Neuronal stem cell (in vitro differentiated cells): ENCODE measurements at places on chromosomes 4 and X.

DNA sequence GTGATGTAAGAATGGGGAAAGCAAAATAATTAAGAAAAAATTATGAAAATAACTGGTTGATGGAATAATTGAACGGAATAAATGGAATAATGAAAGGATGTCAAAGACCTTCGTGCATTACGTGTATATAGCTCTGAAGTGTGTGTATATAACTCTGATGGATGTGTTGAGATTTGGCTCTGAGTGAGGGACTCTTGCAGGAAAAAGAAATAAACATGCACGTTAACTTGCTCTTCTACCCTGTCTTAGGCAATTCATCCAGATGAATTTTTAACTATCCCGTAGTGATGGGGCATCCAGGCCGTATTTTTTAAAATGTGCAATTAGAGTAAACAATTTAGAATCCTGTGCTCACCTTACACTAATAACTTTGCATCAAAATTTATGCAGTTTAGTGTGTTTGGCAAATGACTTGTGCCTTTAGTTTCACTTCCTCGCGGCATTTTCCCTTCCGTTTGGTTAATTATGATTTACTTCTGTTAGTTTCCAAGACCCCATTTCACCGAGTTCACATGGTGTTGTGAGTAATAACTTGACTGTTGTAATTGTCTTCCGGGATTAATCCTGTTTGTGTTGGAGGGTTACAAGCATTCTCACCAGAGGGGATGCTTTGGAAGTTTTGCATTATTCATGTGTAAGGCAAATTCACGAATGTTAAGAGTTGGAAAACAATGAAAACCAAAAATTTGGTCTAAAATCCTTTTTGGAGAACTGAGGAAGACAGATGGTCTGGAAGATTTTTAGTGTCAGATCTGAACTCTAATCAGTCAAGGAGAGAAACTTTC lies 256.5 kb upstream of the FAT1 start:
- DNase-seq, result no peak

GRCh38 chrX:119690921-119691716 lies 1.8 kb downstream of the SEPTIN6 start:
- no peak for DNase-seq

DNA sequence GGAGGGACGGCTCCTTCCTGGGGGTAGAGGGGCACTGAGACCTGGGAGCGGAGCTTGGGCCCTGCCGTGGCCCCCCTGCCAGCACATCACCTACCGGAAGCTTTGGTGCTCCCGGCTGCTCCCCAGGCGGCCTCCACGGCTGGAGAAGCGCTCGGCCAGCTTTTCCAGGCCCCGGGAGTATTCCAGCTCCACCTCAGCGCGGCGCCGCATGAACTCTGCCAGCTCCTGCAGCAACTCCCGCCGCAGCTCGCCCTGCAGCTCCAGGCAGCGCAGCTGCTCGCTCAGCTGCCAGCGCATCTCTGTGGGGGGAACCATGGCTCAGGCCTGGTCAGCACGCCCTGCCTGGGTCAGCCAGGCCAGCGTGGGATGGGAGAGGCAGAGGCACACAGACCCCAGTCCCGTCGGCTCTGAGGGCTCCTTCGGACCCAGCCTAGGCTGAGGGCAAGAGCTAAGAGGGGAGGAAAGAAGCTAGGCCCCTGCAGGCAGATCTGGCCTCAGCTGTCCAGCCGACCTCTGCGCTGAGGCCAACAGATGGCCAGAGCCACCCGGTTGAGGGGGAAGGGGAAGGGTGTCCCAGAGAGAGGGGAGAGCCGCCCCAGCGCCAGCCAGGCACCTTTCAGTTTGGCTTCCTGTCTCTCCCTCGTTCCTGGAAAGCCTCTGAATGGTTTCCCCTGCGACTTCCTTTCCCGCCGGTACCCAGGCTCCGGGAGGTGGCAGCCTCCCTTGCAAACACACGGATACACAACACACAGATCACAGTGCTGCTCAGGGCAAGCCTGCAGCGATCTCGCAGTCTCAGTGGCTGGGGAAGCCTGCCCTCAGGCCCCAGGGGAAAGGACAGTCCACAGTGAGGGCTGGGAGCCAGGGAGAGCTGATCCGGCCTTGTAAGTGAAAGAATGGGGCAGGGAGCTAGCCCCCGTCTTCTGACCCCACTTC lies 4.3 kb downstream of the ARHGAP4 start:
- DNase-seq, result no peak

DNA sequence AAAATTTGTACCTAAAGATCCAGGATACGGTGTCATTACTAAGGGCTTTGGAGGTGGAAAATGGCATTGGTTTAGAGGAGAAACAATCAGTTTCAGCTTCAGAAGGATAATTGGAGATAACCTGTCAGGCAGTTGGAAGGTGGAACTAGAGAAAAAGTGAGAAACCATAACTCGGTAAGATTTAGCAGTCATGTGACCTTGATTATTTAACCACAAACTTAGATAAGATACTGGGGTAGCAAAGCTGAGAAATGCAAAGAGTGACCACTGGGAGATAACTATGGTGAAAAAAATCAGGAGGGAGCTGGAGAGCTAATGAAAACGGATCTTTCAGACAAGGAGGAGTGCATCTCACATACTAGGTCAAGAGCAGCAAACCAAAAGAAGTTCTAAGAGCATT lies 58.3 kb upstream of the SMARCA5 start:
- DNase-seq, result no peak

GRCh38 chrX:133594156-133594555 lies 178.9 kb upstream of the GPC4 start:
- no peak for DNase-seq
